ENCODE measurements at places on chromosomes 2 and 18.

GRCh38 chr2:59993726-59994125 lies 559.7 kb downstream of the BCL11A start:
- no peak for DNase-seq

DNA sequence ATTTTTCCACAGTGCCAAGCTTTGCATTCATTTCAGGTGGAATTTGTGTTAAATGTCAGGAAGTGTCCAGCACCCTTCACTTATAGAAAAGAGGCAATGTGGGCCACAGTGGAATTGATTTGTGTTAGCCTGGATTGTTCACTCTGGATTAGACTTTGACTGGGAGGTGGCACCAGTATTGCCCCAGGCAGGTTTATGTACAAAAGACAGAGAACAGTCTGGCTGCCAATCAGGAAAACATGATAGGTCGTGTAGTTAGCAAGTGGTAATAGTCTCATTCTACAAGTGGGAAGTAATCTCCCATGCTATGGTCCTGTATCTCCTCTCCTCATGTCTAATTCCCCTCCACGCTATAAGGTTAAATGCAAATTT lies 45.6 kb downstream of the RAB27B start:
- no peak for DNase-seq

DNA sequence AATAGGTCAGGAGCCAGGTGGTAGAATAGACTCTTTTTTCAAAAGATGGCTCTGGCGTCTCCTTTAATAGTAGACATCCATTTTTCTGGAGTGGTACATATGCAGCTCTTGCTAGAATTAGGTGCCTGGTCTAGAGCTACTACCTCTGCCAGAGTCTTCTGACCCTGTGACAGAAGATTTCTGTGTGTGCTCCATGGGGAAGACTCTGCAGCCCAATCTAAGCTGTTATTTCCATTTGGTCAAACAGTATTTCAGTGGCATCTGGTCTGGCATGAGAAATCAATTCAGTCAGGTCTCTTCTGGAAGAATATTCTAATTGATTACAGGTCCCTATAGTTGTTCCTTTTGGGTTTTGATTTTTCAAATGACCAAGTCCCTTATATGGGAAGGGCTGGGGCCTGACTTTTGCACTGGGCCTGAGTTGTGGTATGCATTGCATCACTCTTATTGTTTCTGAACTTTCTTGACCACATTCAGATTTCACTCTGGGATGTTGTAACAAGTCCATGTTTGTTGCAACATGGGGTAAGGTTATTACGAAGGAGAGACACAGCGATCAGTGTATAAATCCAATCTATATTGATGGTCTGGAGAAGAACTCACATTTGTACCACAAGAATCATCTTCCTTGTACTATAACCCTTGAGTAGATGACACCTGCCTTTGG lies 12.1 kb downstream of the MXD1 start:
- no peak for DNase-seq

- DNase-seq, result peak; percentile 34
These were observed 48.0 kb upstream of the MRPL33 start for GRCh38 chr2:27723372-27724144.

GRCh38 chr2:197124639-197125390 lies 185.8 kb downstream of the ANKRD44 start:
- DNase-seq, result no peak

Data from NCI-H526 treated with DMSO at 0.1 percent for 48 hours (cell line).